ENCODE measurements at places on chromosomes 6 and 20. TPM values are rescaled to one million over a fixed set of nuclear protein-coding genes. Genes with fewer than 3 reads are reported as not detected.
A peak's percentile ranks its signal among the peaks of the same experiment; 100 is the strongest.

The KHDC1L gene
- polyA plus RNA-seq: not detected

The FBXO30 gene
- polyA plus RNA-seq: 10.8 TPM

The CCN2 gene
- polyA plus RNA-seq: 213 TPM

- DNase-seq: no peak
These were observed 125.8 kb downstream of the DLL1 start for GRCh38 chr6:170165085-170165470.

DNA sequence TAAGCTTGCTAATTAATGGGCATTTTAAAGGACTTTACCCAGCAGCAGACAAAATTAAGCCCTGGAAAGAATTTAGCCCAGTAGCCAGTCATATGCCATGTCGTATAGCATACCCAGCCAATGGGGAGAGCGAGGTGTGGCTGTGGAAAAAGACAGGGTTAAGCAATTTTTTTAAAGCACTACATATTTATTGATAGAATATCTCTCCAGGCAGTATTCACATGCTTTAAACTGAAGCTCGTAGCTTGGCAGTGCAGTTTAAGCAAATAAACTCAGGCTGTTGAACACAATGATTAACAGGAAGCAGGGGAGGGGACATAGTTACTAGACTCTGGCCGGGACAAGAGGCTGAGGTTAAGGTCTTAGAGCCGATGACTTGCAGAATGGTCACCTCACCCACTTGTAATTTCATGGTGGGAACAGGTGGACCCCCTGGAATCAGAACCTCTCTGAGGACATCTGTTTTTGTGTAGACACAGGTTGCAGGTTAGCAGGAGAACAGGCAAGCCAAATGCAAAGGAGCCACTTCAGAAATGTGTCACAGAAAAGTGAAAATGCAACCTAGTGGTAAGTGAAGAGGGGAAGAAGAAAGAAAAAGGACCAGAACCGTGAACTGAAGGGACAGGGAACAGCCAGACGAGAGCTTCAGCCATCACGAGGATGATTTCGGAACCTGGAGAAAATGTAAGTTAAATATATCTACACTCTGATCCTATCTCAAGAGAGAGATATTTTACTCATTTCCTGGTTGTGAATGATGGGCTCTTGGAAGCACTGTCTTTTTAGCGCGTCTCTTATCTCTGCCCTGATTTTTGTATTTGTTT is 7.2 kb downstream of the GCNT2 start:
- DNase-seq: peak; percentile 44

Data from renal pelvis (tissue), 12 donors.